ENCODE measurements at places on chromosomes 3 and 15.

DNA sequence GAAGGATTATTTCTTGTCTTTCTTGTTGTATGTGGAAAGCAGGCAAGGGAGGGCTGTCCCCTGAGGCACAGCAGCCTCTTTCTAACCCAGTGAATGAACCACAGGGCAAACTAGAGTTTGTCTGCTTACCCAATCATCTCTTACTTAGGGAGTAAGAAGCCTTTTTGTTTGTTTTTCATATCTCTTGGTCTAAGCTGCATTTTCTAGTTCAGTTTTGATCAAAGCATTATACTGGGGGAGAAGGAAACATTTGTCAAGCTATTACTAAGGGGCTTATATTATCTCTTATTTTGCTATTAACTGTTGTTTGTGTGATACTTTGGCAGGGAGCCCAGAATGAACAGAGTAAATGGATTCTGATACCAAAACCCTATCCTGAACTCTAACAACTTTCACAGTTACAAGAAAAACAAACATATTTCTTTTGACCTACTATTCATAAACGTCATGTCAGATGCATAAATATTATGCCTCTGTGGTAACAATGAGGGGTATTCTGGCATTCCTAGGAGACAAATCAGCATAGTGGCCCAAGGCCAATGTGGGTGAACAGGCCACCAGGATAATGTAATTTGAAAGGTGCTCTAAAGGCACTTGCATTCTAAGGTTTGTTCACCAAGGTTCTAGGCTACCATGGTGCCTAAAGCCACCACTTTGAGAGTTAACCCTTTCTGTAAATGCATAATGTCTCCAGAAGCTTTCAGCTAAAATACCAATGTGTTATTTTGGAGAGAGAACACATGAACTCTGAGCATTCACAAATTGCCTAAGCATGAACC lies 271.6 kb upstream of the ZPLD1 start:
- DNase-seq, result no peak

- peak; percentile 55 for DNase-seq
Observed at GRCh38 chr3:12875857-12876836, 34.8 kb upstream of the RPL32 start.

DNA sequence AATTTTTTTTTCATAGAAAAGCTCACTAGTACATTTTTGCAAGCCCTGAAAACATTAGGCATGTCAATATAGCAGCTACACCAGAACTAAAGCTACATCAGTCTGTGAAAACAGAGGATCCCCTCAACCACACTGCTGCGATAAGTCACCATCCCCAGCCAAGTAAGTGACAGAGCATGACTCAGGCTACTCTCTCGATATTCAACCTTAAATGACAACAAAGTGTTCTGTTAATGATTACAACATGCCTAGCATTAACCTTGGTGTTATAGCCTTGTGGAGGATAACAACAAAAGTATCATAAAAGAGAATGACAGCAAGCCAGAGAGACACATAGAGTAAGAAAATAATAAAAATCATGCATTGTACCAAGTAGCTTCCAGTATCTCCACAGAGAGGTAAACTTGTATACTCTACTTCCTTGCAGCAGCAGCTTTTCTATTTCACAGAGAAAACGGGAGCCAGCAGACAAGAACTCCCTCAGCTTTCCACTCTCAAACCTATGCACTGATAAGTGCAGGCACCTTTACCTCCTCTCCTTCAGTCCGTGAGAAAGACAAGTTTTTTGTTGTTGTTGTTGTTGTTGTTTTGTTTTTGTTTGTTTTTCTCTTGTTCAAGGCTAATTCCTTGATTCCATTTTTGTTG lies 76.6 kb downstream of the GBE1 start:
- no peak for DNase-seq

DNA sequence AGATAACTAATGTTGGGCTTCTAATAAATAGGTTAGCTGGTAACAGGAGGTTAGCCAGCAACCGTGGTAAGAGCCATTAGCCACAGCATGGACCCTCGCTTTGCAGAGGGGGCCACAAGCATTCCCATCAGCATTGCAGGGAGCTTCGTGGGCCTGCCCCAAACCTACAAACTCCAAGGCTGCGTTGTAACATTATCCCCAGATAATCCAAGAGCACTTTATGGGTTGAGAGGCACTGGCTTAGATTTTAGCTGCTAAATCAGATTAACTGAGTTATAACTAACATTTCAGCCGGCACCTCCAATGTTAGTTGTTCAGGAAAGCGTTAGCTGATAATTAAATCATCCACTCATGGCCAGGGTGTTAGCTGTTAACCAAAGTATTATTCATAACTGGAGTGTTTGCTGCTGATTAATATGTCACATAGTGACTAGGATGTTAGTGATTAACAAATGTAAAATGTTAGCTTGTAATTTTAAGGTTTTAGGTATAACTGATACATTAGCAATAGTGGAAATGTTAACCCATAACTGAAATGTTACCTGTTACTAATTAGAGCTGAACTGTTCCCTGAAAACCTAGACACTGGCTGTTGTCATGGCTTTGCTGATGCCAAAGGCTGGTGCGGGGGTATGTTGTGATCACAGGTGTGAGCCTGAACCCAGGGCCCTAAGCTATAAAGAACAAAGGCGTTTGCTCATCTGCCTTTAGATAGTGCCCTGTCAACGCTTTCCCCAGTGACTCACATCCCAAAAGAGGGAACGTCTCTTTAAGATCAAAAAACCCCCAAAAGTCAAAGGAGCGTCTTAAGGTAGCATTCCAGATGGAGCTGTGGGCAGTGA lies 56.2 kb downstream of the SLC6A6 start:
- no peak for DNase-seq

Measured in B cell (primary cell).